ENCODE measurements at places on chromosomes 3 and 15.
A peak's percentile ranks its signal among the peaks of the same experiment; 100 is the strongest.

DNA sequence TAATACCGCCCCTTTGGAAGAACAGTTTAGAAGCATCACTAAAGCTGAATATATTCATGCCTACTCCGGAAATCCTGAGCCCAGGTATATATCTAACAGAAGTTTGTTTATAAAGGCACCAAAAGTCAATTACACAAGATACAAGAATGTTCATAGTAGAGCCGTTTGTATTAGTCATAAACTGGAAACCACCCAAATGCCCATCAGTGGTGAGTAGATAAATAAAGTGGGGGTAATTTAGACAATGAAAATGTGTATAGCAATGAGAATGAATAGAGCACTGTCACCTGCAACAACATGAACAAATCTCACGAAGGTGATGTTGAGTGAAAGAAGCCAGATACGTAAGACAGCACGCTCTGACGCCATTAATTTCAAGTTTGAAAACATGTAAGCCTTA is 68.3 kb upstream of the GLCE start:
- DNase-seq = no peak

- DNase-seq = no peak
Observed at GRCh38 chr15:94196531-94196930, 34.8 kb upstream of the MCTP2 start.

DNA sequence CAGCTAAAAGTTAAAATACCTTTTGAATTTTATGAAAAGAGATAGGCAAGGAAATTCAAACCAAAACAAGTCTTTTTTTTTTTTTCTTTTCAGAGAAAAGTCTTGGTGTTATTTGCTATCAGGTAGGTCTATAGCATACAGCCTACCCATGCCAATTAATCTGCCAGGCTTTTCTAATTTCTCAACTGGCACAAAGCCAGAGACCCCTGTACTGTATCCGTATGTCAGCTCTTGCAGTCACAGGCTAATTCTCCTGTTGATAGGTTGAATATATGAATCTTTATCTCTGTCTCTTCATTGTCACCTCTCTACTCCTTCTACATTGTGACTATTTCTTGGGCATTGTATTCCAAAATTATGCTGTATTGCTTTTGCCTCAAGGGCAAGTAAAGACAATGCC is 133.4 kb downstream of the IL5RA start:
- DNase-seq = no peak

- DNase-seq = no peak
Observed at GRCh38 chr15:40926659-40927494, 2.3 kb upstream of the DLL4 start.

GRCh38 chr3:14685179-14685578 is 10.2 kb downstream of the C3orf20 start:
- no peak for DNase-seq

DNA sequence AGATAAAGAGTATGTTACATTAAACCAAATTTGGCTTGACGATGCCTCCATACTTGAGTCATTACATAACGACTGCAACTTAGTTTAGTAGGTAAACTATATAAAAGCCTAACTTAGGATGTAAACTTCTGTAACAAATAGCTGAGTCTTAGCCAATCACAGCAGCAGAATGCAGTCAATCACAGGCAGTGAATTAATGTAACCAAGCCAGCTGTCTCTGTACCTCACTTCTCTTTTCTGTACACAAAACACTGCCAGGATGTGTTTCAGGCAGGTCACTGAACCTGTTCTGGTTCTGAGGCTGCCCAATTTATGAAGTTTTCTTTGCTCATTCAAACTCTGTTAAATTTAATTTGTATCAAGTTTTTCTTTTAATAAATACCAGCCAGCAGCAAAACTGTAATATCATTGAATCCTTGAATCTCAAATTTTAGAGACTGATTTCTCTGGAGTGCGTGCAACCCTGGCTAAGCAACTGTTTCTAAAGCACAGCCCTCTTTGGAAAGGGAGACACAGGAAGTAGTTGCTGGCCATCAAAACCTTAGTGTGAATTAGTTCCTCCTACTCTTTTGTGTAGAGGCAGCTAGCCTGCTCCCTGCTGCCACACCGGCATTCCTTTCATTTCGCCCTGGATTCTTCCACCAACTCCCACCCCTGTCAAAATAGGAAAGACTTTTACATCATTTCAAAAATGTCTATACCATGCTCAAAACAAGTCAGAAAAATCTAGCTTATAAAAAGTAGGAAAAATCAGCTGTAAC is 15.2 kb downstream of the RFTN1 start:
- no peak for DNase-seq

GRCh38 chr3:160092760-160093159 is 104.1 kb downstream of the IL12A start:
- no peak for DNase-seq

GRCh38 chr15:64211696-64212095 is 48.9 kb upstream of the PPIB start:
- DNase-seq = no peak

DNA sequence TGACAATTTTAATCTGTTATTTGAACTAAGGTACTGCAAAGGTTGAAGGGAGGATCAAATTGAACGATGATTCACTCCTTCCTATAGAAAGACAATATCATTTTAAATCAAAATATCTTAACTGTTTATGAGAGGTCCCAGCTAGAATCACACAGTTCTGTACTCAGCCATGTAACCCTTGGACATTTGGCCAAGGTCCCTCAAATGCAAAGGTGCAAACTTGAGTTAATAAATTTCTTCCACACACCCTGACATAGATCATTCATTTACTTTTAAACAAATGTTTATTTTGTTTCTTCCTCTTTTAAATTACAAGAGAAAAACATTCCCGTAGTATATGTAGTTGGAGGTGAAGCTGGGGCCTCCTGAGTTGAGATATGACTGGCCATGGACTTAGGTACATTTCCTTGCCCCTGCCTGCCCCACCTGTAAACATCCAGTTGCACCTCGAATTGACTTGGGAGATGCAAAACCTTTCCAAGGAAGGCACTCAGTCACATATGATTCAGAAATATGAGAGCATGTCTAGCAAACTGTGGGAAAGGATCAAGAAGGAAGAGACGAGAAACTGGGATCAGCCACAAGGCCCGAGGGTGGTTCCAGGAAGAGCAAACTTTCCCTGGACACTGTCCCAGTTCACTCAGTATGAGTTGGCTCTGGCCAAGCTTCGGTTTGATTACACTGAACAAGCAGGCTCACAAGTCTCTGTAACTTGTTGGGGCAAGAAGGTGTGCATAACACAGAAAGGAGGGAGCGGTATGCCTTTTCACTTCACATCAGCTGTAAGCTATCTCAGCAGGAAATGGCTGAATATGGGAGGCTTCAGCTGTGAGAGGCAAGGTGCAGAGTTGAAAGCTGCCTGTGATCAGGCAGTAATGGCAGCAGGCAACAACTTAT is 6.7 kb downstream of the TNFSF10 start:
- DNase-seq = peak; percentile 55

DNA sequence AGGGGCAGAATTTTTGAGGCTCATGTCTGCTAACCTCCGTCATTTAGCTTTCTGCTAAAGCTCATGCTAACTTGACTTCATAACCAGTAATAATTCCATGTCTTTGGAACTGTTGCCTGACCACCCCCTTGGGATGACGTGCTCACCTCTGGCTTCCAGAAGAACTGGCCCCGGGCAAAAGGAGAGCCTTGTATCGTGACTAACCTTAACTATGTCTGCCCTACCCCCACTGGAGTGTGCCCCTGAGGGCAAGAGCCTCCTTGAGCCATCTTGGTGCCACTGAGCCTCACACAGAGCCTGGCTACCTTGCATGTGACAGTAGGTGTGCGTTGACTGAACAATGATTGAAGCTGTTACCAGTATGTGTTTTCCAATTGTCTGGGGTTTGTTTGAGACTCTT is 4.7 kb downstream of the LRRK1 start:
- no peak for DNase-seq

DNA sequence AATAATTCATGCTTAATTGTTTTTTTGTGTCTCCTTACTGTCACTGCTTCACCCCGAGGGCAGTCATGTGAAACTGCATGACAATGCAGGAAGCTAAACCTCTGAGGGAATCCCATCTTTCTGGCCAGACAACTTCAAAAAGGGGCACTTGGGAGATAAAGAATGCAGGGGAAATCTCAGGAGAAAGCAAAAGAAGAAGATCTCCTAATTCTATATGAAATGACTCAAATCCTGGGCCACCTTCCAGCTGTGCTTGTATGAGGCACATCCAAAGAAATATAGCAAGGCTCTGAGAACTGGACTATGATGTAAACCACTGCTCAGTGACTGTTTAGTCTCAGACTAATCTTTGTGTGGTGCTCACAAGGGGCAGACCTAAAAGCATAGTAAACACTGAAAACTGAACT is 22.6 kb upstream of the UMPS start:
- DNase-seq = peak; percentile 49

DNA sequence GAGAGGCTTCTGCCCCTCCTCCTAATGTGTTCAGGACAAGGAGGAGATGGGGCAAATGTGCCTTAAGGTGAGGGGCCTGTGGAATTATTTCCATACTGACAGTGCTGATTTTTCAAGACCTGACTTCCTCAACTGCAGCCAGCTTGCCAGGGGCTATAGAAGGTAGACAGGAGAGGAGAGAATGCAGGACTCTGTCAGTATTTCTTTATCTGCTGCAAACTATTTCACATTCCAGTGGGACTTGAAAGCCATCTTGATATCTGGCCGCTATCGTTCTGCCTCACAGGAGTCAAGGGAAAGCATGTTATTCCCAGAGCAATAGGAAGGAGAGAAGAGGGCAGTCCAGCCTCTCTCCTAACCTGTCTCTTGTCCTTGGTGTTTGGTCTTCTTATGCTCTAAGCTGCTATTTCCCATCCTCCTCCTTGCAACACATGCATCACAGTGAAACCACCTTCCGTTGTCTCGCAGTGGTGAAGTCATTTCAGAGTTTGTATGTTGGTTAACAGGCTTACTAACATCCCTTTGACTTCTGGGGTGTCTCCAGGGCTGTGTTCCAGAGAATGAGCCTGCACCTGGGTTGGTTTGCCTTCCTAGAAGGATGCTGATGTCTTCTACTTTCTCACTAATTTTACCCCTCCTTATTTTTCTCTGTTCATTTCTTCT is 95.1 kb upstream of the MRPS22 start:
- DNase-seq = no peak

GRCh38 chr3:71398157-71398836 is 185.2 kb downstream of the FOXP1 start:
- no peak for DNase-seq

- no peak for DNase-seq
Observed at GRCh38 chr3:127665165-127665564, 7.6 kb upstream of the ABTB1 start.

DNA sequence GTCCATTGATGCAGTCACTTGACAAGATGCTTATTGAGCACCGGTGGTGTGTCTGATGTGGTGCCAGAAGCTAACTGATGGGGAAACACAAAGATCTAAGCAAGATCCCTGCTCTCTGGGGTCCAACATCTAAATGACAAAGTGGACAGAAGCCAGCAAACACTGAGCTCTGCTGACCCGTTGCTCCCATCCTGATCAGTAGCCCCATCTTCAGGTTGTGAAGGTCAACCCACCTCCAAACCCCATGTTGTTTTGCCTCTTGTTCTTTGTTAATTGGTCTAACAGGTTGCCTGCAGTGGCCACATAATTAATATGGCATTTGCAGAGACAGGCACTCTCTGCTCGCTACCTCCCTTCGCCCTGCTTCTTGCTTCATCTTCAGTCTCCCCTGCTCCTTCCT is 21.5 kb upstream of the GLCE start:
- DNase-seq = no peak

GRCh38 chr15:51550841-51551240 is 71.7 kb downstream of the DMXL2 start:
- no peak for DNase-seq

Measured in non-pigmented ciliary epithelial cell (primary cell).